ENCODE measurements at places on chromosomes 5 and 9.

DNA sequence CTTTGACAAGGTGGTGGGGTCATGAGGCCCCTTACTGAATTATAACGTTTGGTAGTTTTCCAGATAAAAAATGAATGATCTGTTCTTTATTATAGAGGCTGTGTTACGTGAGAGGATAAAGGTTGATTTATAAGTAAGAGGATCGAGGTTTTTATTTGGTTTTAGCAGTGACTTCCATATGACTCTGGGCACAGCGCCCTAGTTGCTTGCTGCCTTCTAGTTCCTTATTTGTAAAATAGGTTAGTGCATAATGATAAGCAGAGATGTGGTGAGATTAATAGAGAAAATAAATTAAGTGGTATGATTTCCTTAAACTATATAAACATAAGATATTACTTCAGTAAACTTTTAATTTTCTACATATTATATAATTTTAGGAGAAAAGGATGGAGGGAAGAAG, 29.8 kb downstream of the MRRF start:
- no peak for DNase-seq

DNA sequence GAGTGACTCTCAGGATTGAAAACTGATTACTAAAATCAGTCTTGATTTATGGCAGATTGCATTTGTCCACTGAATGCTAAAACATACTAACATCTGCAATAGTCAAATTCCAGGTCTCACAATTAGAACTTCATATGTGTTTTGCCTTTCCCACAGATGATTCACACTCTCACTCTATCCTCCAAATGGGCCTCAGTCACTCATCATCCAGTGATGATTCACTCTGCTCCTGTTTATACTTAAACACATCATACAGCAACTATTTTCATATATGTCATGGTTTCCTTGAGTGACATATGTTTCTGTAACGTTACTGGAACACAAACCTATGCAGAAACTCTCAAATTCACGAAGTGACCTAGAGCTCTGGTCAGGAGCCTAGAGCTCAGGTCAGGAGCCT, 512.9 kb downstream of the HINT1 start:
- no peak for DNase-seq

DNA sequence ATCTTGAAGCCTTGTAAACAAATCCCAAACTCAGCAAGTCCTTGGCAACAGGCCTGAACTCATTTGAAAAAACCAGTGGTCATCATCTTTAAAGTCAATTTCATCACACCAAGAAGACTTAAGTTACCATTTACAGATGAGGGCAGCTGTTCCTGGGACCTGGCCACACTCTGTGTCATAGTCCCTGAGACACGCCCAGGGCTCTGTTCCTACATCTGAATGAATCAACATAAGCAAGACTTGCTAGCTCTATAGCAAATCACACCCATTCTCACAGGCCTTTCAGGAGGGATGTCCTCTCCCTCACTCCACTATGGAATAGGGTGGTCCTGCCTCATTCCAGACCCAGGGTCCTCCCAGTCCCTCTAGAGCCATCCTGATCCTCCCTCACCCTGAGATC, 142.8 kb downstream of the NSG2 start:
- no peak for DNase-seq

- DNase-seq: no peak
Observed at GRCh38 chr5:172897481-172898217, 61.6 kb upstream of the RPL26L1 start.

DNA sequence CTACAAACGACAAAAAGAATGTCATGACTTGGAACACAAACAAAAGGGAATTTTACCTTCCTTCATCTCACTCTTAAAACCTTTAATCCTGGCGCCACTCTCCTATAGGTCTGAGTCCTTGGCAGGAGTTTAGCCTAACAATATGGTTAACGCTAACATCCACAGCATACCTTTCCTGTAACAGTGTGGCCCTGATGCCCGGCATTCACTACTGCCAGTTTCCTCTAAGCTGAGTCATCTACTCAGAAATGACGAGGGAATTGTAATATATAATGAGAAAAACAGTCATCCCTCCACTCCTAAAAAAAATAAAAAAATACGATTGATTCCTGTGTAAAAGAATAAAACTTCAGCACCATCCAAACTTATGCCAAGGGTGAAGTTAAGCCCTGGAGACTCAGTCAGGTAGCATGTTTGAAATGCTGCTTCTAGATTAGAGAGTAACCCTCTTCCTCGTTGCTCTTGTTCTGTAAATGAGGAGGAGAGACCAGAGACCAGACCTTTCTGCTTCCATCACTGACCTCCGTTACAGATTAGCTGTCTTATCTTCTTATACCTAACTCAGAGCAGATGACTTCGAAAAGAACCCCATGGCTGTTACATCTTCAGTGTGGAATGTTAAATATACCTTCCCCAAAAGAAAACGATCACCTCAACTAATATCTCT, 37.4 kb downstream of the CCDC125 start:
- no peak for DNase-seq

DNA sequence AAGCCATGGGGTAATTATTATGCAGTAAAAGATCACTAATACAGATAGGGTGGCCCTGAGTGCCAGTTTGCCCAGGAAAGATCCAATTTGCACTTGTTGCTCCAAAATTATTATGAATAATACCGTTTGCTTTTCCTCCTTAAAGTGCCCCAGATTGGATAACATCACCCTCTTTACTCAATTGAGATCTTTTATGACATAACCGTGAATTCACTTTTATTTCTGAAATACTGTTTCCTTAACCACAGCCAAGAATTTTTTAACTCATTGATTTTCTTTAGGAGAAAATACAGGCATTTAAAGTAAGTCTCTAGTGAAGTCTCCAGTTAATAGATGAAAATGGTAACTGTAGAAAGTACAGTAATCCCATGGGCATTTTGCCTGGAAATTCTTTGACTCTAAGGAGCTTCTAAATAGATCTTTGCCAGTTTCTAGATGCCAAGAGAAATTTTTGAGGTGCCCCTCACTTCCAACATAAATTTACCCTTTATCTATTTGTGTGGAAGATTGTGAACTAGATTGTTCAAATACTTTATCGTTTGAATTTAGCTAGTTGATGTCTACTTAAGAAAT, 99.2 kb downstream of the UHRF2 start:
- DNase-seq: no peak

DNA sequence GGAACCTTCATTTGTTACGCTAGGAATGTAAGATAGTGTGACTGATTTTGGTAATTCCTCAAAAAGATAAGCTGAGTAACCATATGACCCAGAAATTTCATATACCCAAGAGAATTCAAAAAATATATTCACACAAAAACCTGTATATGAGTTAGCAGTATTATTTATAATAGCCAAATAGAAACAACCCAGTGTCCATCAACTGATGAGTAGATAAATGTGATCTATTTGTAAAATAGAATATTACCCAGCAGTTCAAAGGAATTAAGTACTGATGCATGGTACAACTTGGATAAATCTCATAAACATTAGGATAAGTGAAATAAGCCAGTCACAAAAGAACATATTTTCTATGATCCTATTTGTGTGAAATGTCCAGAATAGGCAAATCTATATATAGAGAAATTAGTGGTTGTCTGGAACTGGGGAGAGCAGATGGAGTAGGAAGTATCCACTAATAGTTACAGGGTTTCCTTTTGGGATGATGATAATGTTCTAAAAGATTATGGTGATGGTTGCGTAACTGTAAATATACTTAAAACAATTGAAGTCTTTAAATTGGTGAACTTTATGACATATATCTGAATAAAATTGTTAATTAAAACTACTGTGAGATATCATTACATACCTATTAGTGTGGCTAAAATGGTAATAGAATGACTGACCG, 10.2 kb downstream of the MARCHF6 start:
- no peak for DNase-seq
